ENCODE measurements at places on chromosomes 11 and 22.

DNA sequence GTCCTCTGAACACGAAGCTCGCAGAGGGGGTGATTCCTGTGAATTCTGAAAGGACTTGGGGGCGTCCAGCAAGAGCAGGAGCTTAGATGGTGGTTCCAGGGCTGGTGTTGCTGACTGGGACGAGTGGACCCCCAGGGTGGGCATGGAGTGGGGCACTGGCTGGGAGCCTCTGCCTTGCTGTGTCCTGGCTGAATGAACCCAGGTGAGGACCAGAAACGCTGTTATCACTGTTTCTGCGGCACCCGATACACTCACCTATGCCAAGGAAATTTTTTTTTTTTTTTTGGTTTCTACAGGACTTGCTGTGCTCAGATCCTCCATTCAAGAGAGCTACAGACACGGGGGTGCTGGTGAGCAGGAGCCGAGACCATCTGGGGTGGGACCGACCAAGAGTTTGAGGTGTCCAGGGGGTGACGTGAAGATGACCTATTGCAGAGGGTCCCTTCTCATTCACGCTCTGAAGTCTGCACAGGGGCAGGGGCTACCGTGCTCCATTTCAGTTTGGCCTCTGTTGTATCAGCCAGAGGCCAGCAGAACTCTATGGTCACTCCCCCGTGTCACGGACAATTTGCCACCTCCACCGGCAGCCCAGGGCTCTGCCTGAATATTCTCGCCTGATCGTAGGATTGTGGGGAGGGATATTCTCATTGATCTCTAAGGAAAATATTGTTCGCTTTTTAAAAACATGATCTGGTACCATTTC, 3.6 kb downstream of the SMIM38 start:
- DNase-seq: no peak

DNA sequence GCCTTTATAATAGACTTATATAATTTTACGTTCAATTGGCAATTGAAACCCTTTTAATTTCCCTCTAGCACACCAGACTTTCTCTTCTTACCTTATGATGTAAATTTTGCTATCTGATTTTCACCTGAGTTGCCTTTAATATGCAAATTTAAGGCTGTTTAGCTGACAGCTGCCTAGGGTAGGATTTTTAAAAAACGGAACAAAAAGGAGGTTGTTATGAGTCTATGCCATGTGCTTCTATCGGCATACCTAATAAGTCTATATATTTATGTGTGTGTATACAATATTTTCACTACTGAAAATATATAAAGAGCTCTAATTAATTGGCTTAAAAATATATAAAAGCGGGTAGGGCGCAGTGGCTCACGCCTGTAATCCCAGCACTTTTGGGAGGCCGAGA, 11.8 kb upstream of the SELENOH start:
- DNase-seq: no peak

DNA sequence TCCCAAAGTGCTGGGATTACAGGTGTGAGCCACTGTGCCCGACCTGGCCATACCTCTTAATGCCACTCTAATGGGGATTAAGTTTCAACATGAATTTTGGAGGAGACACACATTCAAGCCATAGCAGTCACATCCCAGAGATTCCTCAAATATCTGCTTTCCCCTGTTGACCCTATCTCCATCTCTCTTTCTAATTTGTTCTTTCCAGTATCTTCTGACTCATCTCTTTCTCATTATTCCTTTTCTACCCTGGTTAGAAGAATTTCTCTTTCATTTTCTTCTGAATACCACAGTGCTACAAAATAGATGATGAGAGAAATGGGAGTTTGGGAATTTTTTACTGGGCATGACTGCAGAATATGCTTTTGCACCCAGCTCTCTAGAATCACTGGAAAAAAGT, 5.1 kb downstream of the OR10V1 start:
- no peak for DNase-seq

DNA sequence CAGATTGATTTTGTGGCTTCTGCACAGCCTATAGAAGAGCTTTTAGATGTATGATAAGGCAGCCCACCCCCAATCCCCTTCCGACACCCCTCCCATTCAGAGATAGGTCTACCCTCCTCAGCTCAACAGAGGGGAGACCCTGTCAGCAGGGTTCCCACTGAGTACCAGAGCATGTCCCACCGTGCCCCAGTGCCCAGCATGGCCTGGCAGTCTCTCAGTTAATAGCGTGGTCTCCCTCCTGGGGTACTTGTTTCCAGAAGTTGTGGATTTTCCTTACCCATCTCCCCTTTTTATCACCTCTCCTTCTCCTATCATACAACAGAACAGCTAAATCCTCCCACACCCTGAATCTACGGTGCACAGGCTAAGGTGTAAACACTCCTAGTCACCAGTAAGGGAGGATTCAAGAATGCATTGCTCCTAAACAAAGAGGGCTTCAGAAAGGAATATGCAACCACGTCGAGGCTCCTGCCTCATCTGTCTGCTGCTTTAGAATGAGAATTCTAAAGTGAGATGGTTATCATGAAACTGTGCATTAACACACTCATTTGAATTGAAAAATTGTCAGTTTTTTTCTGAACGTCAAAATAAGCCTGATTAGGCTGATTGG, 6.7 kb downstream of the PLAAT2 start:
- DNase-seq: no peak

- no peak for DNase-seq
Measured at GRCh38 chr11:15577519-15577918, 462.8 kb downstream of the INSC start.

DNA sequence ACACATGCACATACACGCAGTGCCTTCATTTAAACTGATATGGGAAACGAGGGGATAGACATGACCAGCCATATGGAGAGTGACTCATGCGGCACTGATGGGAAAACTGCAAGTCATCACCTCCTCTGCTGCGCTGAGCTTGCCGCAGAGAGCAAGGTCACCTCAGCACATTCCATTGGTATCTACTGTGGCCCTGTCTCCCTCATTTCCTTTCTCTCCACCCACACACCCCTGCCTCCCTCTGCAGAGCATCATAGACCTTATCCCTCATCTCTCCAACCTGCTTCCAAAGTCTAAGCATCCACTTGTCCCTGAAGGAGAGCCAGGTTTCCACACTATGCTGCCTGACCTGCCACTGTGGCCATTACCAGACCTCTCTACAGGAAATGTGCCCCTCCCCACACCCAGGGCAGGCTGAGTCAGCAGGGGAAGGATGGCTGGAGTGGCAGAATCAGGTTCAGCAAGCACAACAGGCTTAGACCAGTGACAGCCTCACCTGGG, 116.9 kb upstream of the SNX19 start:
- DNase-seq: no peak

- DNase-seq: no peak
Measured at GRCh38 chr11:112583261-112583893, 322.7 kb upstream of the PLET1 start.

GRCh38 chr22:31947296-31947695, 3.0 kb downstream of the YWHAH start:
- no peak for DNase-seq

DNA sequence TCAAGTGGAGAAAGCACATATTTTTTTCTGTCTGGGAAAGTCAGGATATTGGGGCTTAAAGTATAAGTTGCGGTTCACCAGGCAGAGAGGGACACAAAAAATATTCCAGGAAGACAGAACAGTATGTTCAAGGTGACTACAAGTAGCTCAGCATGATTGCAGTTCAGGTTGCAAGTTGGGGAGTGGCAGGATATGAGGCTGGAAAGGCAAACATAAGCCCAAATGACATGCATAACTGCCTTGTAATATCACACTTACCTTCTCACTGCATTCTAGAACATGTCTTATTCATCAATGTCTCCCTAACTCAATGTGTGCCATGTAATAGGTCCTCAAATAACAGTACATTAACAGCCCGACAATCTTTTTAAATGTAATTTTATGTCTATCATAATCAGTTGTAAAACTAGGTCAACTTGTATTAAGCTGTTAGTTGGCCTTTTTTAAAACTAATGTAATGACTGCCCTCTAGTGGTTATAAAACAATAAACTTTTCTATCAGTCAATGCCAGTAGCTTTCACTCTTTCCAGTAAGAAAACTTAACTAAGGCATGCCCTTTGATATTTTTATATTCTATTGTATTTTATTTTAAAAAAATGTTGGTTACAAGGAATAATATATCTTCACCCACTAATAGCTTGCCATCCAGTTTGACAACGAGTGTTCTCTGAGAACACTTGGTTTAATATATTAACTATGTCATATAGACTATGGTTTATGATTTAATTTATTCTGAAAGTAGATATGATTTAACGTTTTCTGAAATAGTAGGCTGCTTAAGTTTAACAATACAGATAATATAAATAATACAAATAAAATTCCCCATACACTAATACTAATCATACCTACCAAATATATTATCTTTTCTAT, 39.4 kb upstream of the CFAP300 start:
- DNase-seq: no peak

DNA sequence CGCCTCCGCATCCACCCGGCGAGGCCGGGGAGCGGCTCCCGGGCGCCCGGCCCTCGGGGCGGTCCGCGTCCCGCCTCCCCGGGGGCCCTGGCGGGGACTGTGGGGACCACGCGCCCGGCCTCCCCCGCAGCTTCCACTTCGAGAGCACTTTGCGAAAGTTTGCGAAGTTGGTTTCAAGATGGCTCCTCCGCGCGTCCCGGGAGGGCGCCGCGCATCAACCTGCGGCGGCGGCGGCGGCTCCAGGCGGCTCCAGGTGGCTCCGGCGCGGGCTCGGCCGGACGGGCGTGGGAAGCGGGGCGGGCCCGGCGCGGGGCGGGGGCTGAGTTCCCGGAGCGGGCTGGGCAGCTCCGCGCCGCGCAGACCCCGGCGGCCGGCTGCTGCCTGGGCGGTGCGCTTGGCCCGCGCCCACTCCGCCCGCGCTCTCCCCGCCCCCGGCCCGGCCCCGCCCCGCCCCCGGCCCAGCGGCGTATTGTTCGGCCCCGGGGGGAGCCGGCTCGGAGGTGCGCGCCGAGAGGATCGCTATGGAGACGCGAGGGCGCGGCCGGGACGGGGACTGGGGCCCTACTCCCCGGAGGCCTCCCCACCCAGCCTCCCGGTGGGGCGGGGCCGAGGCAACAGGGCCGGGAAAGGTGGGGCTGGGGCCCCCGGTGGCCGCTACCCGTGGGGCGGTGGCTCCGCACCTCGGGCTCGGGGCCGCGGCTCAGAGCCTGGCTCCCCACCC, at the start of gene CELSR1:
Gene CELSR1, minus strand, starts transcription at position 396 of the 721 bp plus-strand sequence. CDS start 450 bp downstream, outside the sequence.
- no peak for DNase-seq

DNA sequence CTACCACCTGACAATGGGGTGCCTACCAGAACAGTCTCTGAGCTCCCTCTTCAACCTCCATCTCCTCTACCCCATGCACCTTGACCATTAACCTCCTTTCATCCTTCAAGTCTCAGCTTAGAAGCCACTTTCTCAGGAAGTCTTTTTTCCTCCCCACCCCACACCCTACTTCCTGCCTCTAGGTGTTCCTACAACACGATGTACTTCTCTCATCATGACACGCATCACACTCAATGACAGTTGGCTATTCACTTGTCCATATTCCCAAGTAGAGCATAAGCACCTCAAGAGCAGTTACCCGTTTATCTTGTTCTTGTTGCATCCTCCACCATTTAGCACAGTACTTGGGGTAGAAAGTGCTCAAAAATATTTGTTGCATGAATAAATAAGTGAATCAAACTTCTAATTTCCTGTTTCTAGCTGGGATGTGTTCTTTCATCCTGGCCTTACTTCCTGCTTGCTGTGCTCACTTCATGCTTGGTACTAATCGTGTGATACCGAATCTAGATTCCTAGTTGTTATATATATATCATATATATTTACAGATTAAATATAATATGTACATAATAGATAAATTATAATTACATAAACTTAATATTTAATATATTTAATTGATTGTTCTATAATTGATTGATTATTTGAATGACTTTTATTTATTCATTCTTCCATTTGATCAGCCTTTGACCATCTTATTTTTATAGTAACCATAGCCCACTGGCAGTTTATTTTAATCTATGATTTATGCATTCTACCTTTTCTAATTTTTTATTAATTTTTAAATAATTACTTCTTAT, 177.5 kb upstream of the TMEM45B start:
- DNase-seq: no peak

DNA sequence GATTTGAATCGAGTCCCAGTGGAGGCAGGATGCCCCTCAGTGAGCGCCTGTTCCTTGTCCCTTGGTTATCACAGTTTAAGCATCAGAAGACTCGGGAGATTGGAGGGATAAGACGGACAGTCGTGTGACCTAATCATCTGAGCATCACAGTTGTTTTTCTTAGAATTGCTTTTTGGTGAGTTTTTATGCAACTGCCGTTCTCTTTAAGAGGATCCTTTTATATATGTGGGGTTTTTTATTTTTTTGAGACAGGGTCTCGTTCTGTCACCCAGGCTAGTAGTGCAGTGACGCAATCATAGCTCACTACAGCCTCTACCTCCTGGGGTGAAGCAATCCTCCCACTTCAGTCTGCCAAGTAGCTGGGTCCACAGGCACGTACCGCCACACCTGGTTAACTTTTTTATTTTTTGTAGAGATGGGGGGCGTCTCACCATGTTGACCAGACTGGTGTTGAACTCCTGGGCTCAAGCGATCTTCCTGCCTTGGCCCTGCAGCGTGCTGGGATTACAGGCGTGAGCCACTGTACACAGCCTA, 16.5 kb downstream of the NUP50 start:
- DNase-seq: no peak

- no peak for DNase-seq
Measured at GRCh38 chr22:23816156-23816976, 22.4 kb downstream of the DERL3 start.

- no peak for DNase-seq
Measured at GRCh38 chr22:24976442-24977218, 24.1 kb downstream of the KIAA1671 start.

GRCh38 chr22:37514526-37515051, 4.6 kb downstream of the CARD10 start:
- DNase-seq: no peak

DNA sequence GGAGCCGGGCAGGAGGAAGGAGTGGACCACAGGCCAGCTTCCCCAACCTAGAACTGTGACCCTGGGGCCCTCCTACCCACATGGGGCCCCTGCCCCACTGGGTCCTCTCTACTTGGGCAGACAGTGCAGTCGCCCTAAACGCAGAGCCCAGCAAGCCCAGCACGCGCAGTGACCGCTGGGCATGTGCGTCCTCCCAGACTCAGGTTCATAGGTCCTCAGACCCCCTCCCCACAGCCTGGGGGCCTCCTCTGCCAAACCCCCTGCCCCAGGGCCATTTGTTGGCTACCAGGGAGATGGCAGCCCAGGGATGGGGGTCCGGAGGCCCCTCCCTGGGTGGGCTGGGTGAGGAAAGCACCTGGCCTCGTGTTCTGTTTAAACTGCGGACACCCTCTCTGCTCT, 23.9 kb downstream of the RTN4R start:
- DNase-seq: no peak

DNA sequence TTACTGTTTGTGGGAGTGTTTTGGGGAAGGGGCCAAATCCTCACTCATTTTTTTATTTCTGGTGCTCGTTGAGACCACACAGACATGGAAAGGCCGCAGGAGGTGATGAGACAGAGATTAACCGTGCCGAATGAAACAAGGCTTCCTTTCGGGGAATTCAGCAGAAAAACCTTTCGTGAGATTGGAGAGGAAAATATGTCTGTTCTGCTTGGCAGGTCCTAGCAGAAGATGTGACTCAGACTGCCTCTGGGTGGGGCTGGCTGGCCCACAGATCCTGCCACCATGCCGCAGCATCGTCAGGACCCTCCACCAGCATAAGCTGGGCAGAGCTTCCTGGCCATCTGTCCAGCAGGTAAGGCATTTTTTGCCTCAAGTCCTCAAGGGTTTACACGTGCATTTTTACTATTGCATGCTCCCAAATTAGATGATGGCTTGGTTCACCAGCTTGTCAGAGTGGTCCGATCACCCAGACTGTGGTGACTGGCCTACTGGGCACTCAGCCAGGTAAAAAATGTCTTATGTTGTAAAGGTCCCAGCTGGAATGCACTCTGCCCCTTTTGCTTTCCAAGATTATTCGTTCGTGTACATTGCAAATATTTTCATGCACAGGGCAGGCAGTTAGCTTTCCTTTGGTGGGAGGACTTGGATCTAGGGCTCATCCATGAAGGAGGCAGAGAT, 1.5 kb downstream of the DDB2 start:
- DNase-seq: peak; percentile 58

All from stimulated activated CD8-positive, alpha-beta memory T cell treated with anti-CD3 and anti-CD28 coated beads, Interleukin-12 subunit alpha, Interleukin-12 subunit beta, amount 100 ng/mL, for 4 hours (primary cell).